Omental fat pad (tissue), 4 donors: ENCODE measurements at places on chromosomes 2 and 18.

DNA sequence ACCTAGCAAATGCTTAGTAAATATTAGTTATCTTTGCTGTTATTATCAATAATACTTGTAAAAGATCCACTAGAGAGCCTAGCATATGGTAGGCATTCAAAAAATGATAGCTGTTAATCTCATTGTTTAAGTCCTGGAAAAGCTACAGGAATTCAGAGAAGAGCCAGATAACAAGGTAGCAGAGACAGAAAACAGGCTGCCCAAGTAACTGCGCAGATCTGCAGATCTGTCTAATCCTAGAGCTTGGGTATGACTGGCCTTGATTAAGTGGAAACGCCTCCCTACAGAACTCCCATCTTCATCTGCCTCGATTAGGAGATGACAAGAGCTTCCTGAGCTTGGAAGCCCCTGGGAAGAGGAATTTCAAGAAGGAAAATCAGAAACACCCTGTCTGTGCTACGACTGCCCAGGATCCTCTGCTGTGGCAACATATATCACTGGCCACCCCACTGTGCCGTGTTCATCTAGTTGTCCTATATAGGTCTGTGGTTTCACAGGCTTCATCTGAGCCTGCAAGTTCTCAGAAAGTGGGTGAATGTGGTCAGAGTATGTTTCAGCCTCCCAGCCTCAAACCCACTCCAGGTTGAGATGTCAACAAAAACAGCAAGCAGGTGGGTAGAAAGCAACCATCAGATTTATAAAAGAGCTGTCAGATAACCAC, 151.5 kb upstream of the PKDCC start:
- DNase-seq = no peak

GRCh38 chr2:149622343-149622742, 34.8 kb upstream of the MMADHC start:
- DNase-seq = no peak

DNA sequence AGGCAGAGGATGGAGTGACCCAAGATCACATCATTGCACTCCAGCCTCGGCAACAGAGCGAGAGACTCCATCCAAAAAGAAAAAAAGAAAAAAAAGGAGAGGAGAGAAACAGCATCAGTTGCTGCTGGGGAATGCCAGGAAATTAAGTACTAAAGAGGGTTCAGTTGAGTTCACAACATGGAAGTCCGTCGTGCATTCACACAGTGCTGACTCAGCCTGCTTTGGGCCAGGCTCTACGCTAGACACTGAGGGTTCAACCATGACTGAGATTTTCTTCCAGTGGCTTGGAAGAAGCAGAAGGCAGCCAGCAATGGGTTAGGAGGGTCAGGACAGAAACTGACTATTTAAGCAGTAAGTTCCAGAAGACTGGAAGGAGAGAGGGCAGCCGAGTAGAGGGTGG, 108.8 kb downstream of the FMNL2 start:
- no peak for DNase-seq

- DNase-seq = no peak
Observed at GRCh38 chr2:205650931-205651330, 31.4 kb upstream of the NRP2 start.

- DNase-seq = no peak
Observed at GRCh38 chr2:84817239-84817655, 63.6 kb downstream of the TRABD2A start.

DNA sequence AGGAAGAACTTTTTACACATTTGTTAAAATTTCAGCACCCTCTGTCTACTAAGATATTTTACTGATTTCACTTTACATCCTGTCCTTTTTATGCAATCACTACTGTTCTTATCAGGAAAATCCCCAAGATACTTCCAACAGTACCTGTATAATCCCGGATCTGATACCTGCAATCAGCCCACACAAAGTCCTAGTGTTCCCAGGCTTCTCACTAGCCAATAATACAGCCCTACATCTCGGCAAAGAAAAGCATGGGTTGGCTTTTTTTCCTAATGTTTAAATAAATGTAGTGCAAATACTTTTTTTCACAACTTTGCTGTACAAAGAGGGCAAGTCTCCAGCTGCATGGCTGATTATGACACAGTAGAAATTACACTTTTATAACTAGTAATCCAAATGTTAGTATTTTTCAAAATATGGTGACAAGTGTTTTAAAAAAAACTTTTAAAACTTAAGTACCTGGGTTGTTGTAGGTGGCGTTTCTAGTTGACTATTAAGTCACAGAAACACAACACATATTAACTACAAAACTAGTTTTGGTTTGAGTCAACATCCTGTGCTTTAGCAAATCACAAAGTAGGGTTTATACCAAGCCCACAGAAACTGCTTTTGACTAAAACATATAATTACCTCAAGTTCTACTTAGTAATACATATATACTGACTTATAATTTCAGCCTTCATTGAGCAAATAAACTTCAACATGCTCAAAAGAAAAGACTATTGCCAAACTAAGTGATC, 19.5 kb downstream of the CNOT11 start:
- no peak for DNase-seq

GRCh38 chr18:46793565-46793964, 36.7 kb upstream of the ST8SIA5 start:
- DNase-seq = no peak

DNA sequence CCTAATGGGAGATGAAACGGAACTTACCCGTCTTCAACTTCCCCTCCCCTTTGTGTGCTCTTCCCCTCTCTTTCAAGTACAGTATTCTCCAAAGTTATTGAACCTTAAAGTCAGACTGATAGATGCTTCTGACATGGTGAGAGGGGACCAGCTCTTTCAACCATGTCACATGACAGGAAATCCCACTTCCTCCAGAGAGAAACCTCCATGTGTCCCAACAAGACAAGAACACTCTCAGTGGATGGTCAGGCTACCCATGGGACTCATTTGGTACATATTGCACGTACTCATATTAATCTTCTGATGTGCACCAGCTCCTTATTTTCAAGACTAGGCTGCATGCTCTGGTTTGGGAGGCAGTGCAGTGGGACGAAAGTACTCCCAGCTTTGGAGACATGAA, 44.6 kb upstream of the REG3G start:
- DNase-seq = no peak
